Iris pigment epithelial cell (primary cell): ENCODE measurements at places on chromosomes 1 and 21.
A peak's percentile ranks its signal among the peaks of the same experiment; 100 is the strongest.

DNA sequence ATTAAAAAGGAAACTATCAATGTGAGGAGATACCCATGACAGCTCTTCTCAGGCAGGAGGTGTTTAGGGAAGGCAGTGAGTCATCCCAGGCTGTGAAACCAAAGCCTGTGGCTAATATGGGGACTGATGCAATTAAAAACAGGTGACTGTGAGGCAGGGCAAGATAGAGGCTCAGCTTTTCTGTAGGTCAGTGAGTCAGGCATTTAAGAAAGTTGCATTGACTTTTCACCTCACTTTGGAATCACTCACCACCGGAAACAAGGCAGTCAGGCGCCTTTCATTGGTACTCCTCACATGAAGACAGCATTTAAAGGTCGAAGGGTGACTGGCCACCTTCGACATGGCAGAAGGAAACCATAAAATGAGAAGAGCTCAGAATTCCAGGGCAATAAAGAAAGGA, 54.5 kb downstream of the PAPPA2 start:
- peak; percentile 30 for DNase-seq

DNA sequence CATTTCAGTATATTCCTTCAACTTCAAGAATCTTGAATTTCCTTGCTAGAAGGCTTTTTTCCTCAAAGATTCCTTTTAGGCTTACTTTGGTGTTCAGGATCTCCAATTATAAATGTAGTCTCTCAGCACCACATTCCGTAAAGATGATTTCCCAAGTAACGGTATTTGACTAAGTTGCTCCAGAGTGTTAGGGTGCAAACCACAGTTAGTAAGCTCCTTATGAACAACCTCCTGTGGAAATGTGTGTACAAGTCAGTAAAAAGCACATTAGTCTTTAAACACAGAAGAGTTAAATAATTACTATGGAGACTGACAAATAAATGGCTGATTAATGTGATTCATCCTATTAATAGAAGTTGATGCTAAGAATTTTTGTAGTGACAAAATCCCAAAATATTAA, 10.3 kb downstream of the DONSON start:
- DNase-seq: peak; percentile 56

- DNase-seq: peak; percentile 29
Measured at GRCh38 chr1:77557053-77557452, 125.4 kb downstream of the ZZZ3 start.

- DNase-seq: peak; percentile 13
Measured at GRCh38 chr21:42218836-42219605, at the start of gene ABCG1. TSS of gene ABCG1 (plus strand) at chr21:42219140. CDS start at chr21:42219263, 123 bp downstream.

GRCh38 chr1:219099307-219099706, 74.4 kb upstream of the LYPLAL1 start:
- DNase-seq: no peak

DNA sequence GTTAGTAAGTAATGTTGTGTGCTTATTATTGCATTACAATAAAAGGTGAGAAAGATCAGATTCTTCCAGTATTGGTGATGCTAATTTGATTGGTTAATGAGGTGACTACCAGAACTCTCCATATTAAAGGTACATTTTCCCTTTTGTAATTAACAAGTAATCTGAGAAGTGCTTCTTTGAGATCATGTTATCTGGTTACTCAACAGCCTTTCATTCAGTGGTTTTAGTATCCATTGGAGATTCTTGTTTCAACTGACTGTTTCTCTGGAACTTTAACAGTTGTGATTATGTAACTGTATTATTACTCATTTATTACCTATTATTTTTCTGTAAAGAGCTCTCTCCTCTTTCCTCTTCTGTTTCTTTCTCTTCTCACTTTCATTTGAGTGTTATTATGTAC, 86.7 kb downstream of the PEX14 start:
- peak; percentile 76 for DNase-seq

GRCh38 chr1:91151702-91152101, 129.9 kb upstream of the ZNF644 start:
- no peak for DNase-seq

- DNase-seq: no peak
Measured at GRCh38 chr1:53319296-53320101, 8.4 kb downstream of the LRP8 start.

DNA sequence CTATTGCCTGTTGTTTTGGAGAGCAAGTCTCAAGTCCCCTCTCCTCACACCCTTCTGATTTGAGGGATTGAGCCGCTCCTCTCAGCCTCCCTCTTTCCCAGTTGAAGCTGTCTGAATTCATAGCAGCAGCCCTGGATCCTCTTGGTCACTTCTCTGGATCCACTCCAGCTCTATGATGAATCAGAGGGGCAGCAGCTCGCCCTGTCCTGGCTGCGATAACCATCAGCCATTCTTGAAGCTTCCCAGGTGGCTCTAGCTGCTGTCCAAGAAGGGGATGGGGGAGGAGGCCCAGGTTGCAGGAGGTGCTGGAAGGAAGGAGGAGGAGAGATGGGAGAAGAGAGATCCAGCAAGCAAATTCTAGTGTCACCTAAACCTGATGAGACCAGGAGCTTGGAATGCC, 31.3 kb downstream of the WNT4 start:
- DNase-seq: peak; percentile 70

- no peak for DNase-seq
Measured at GRCh38 chr1:56300836-56301235, 278.5 kb downstream of the PLPP3 start.

DNA sequence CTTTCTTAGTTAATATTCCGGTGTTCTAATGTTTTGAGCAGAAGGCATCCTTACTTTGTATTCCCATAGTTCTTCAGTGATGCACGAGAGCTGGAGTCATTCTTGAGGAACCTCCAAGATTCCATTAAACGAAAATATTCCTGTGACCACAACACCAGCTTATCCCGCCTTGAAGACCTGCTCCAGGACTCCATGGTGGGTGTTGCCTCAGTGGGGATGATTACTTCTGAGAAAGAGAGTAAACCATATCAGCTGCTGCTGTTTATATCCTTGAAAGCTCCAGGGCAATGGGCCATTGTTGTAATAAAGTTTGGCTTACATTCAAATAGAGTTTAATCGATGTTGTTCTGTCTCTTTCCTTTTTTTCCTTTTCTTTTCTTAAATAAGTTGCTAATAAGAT, 93.1 kb downstream of the MACF1 start:
- peak; percentile 15 for DNase-seq

- no peak for DNase-seq
Measured at GRCh38 chr1:187300081-187300480, 471.3 kb downstream of the PLA2G4A start.

DNA sequence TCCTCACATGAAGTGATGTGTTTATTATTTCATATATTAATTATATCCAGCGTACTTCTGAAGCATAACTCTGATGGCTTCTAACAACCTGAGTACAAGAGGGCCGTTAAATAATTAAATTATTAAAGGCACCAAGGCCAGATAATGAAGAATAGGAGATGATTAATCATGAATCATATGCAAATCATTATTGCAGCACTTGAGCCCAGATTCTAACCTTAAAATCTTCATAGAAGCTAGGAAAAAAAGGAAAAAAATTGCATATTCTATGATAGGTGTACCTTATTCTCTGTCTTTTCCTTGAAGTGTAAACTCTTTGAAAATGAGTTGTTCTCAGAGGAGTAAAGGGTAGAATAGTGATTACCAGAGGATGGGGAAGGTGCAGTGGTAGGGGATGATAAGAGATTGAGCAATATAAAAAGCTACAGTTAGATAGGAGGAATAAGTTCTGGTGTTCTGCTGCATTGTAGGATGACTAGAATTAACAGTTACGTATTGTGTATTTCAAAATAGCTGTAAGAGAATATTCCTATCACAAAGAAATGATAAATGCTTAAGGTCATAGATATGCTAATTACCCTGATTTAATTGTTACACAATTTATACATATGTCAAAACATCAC, 51.1 kb downstream of the SWT1 start:
- no peak for DNase-seq

GRCh38 chr1:226989085-226989920, 49.2 kb downstream of the COQ8A start:
- no peak for DNase-seq

- DNase-seq: no peak
Measured at GRCh38 chr1:153122831-153123421, 9.6 kb upstream of the SPRR2F start.

GRCh38 chr1:83110156-83110555, 888.8 kb downstream of the TTLL7 start:
- DNase-seq: no peak

GRCh38 chr1:48205522-48205921, 17.0 kb upstream of the SLC5A9 start:
- no peak for DNase-seq

DNA sequence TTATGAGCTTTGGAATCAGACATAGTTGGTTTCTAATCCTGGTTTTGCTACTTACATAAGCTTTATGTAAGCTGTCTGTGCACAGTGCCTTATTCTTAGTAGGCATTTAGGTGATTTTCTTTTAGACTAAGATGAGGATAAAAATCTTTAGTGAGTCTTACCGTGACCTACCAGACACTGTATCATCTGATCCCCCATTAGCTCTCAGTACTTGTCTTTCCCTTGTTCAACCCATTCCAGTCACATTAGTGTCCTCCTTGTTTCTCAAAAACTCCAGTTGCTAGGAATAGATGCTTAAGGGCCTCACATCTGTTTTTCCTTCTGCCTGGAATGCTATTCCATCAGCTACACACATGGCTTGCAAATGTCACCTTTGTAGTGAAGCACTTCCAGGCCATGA, 18.8 kb downstream of the PPP1R12B start:
- no peak for DNase-seq

- no peak for DNase-seq
Measured at GRCh38 chr1:159987186-159987585, 33.1 kb upstream of the SLAMF9 start.

GRCh38 chr1:221697923-221698425, 43.9 kb downstream of the DUSP10 start:
- peak; percentile 64 for DNase-seq

GRCh38 chr1:161226320-161226711, 456 bp downstream of the TOMM40L start:
- no peak for DNase-seq

- DNase-seq: no peak
Measured at GRCh38 chr1:168626326-168626725, 49.9 kb downstream of the XCL1 start.

GRCh38 chr1:219050086-219050821, 123.4 kb upstream of the LYPLAL1 start:
- DNase-seq: no peak

GRCh38 chr1:2042830-2043773, 7.1 kb upstream of the PRKCZ start:
- DNase-seq: no peak

DNA sequence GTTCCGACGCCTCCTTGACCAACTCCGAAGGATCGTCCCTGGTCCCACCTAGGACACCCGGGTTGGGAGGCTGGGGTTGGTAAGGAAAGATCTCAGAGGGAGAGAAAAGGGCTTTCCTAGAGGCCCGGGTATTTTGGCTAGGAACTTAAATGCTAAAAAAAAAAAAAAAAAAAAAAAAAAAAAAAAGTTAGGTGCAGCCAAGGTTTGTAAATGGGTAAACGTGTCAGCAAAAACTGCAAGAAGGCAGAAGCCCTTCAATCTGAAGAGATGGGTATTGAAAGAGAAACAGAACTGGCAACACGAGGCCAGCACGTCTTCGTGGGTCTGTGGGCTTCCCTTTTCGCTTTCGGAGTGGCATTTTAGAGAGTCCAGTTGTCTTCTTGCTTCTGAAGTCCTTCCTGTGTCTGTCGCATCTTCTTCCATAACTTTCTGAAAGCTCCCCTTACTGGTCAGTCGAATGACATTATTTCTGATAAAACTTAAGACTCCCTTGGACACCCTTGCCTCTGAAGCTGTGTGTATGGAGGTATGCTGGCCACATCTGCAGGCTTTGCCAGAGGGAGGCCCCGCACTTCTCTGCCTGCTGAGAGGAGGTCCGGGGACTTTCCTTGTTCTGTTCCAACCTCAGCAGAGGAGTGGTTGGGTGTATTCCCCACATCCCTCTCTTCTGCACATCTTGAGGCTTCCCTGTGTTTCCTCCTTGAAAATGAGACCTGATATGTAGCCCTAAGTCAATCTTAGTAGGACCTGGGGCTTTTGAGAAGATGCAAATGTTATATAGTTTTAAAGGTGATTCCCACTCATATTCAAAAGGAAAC, 745 bp downstream of the RCSD1 start:
- DNase-seq: no peak

- no peak for DNase-seq
Measured at GRCh38 chr1:37746806-37747205, 18.1 kb downstream of the EPHA10 start.

- no peak for DNase-seq
Measured at GRCh38 chr1:219523411-219523810, 89.5 kb downstream of the ZC3H11B start.

- DNase-seq: no peak
Measured at GRCh38 chr1:238153253-238153652, 262.5 kb upstream of the ZP4 start.

GRCh38 chr1:3420218-3420951, 34.1 kb upstream of the ARHGEF16 start:
- no peak for DNase-seq

GRCh38 chr1:10299151-10299550, 88.8 kb downstream of the KIF1B start:
- peak; percentile 34 for DNase-seq

GRCh38 chr21:37542512-37542911, 175.9 kb downstream of the DYRK1A start:
- DNase-seq: no peak

- no peak for DNase-seq
Measured at GRCh38 chr1:212633161-212633560, 24.6 kb downstream of the ATF3 start.

GRCh38 chr1:168893359-168893801, 164.4 kb upstream of the DPT start:
- no peak for DNase-seq

DNA sequence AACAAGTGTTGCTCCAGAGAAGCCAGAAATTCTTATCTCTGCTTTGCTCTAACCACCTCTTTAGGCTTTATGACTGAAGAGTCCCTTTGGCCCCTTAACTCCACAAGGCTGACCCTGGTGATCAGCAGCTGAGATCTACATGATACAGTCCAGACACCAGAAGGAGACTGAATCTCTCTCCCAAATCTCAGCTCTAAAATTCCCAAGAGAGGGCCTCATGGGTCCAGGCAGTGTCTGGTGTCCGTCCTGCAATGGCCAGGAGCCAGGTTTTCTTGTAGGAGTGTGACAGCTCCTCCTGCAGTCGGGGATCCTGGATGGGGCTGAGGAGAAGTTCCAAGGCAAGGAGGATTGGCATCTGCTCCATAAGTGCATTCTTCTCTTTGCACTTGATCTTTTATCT, 35.3 kb downstream of the L1TD1 start:
- no peak for DNase-seq

GRCh38 chr1:167880580-167881021, 33.3 kb downstream of the ADCY10 start:
- DNase-seq: peak; percentile 5

- no peak for DNase-seq
Measured at GRCh38 chr1:24253571-24253970, 65.6 kb upstream of the GRHL3 start.

GRCh38 chr1:98181036-98181764, 260.4 kb upstream of the DPYD start:
- DNase-seq: no peak

- DNase-seq: peak; percentile 23
Measured at GRCh38 chr1:220084460-220084859, 5.1 kb downstream of the BPNT1 start.

- DNase-seq: no peak
Measured at GRCh38 chr1:49630156-49630555, 393.6 kb downstream of the AGBL4 start.

GRCh38 chr1:240312872-240313271, 221.2 kb downstream of the FMN2 start:
- DNase-seq: peak; percentile 96
